ENCODE measurements at places on chromosomes 2 and 18.
A peak's percentile ranks its signal among the peaks of the same experiment; 100 is the strongest.

DNA sequence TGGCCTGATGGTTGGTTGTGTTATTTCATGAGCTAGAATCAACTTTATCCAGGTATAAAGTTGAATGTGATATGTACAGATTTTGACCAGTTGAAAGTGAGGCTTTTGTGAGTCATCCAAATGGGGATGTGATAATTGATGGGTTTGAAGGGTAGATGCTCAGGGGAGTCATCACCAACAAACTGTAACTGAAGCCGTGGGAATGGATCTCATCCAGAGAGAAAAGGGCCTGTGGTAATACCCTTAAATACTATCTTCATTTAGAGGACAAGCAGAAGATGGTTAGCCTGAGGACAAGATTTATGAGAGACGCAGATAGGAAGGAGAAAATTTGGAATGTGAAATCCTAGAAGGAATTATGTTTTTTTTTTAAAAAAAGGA lies 90.5 kb upstream of the MYO3B start:
- DNase-seq = no peak

- no peak for DNase-seq
These were observed 88.5 kb downstream of the ARMC9 start for GRCh38 chr2:231286964-231287363.

GRCh38 chr2:63121055-63121834 lies 70.6 kb downstream of the OTX1 start:
- no peak for DNase-seq

- no peak for DNase-seq
These were observed 91.9 kb upstream of the GPC1 start for GRCh38 chr2:240343548-240343947.

- DNase-seq = no peak
These were observed 7.5 kb downstream of the MYO1B start for GRCh38 chr2:191252699-191253098.

DNA sequence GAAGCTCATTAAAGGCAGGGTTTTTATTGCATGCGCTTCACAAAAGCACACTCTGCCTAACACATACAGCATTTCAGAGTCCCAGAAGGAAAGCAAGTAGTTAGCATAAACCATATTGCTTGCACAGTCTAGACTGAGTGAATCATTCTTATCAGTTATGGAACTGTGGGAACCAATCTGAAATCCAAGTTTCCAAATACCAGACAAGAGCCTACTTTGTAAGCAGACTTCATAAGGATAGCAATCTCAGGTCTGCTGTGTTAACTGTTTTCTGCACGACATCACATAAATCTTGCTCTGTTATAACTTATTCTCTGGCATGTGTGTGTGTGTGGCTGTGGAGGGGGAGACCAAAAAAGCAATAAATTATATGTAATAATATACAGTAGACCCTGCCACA lies 608.1 kb upstream of the REG3G start:
- no peak for DNase-seq

GRCh38 chr18:68568364-68569155 lies 146.3 kb downstream of the TMX3 start:
- DNase-seq = no peak

GRCh38 chr18:28801876-28802275 lies 624.9 kb upstream of the CDH2 start:
- no peak for DNase-seq

- no peak for DNase-seq
These were observed 119.6 kb upstream of the MSTN start for GRCh38 chr2:190182071-190182524.

GRCh38 chr18:58097121-58097906 lies 53.3 kb downstream of the NEDD4L start:
- peak; percentile 51 for DNase-seq

DNA sequence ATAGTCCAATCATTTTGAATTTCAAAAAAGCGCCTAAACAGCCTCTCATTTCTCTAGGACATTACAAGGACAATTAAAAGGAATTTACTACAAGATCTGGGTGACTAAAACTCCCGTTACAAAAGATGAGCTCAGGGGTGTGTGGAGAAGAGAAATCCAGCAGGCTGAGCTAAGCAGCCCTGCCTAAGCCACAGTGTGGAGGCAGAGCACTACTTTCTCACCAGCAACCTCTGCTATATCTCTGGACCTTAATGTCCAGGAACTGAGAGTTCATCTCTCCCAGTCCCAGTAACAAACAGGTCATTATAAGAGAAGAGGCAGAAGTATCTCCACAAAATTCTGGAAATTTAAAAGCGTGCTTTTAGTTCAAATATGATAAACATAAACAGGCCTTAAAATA lies 18.9 kb upstream of the ANKRD62 start:
- DNase-seq = no peak

- DNase-seq = no peak
These were observed 89.0 kb upstream of the PNPT1 start for GRCh38 chr2:55782528-55783173.

DNA sequence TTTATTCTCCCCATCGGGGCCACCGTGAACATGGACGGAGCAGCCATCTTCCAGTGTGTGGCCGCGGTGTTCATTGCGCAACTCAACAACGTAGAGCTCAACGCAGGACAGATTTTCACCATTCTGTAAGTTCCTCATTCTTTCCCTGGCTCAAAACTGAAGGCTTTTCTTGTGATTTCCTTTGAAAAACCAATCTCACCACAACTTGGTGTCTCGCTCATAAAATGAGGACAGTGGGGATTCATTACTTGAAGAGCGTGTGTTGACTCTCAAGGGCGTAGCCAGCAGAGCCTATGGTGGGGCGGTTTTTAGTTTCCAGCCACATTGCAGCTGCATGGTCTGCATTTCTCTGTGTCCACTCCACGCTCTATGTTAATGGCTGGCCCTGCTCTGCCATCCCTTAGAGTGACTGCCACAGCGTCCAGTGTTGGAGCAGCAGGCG lies 29.0 kb downstream of the SLC1A4 start:
- no peak for DNase-seq

DNA sequence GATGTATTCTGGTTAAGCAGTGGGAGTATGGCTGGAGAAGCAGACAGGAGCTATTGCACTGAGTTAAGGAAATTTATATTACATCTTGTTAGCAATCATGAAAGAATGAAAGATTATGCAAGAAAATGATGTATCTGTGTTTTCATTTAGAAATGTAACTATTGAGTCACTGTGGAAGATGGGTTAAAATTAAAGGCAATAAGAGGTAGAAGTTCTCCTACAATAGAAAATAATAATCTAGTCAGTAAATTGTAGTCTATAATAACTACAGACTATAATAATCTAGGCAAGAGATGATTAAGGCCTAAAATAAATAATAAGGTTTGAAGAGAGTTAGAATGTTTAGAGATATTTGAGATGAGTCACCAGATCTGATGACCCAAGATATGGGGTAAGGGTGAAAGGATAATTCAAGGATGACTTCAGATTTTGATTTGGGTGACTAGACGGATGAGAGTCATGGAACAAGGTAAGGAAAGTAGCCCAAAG lies 371.9 kb upstream of the KCNH7 start:
- no peak for DNase-seq

GRCh38 chr2:206531996-206532543 lies 88.7 kb downstream of the ADAM23 start:
- no peak for DNase-seq

GRCh38 chr18:54829856-54830255 lies 1.6 kb downstream of the RAB27B start:
- no peak for DNase-seq

- peak; percentile 18 for DNase-seq
These were observed 1.1 kb downstream of the ITGAV start for GRCh38 chr2:186590759-186591505.

DNA sequence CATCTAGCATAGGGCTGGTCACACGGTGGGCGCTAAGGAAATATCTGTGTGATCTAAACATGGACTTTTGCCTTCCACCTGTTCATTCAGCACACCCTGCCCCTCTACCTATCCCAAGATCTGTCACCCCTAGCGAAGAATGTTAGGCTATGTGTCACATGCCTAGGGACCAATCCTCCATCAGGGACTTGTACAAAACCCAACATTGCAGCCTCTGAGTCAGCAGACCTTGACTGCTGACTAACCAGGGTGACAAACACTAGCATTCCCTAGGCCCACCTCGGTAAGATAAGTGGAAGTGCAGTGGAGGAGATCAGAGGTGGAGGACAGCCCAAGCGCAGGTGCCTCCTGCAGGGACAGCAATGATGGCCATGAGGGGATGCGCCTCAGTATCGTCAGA lies 99.2 kb downstream of the SOX11 start:
- DNase-seq = no peak

DNA sequence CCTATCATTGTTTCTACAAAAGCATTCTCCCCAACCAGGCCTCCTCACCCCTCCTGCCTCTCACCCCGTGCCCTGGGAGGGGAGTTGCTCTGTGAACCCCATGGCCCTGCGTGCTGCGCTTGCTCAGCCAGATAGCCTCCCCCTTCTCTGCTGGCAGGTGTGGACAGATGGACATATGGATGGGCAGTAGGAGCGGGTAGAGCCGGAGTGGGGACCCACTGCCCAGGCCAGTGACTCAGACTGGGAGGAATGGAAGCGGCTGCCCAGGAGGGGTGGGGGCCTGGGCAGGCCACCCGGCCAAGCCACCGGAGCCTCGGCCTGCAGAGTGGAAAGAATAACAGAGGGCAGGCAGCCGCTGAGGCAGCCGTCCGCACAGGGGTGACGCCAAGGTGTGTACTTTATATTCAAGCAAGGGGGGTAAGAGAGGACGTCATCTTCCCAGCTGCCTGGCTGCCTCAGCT lies 8.7 kb downstream of the CYP26B1 start:
- no peak for DNase-seq

All from LoVo (cell line).